ENCODE measurements at places on chromosomes 13 and 19.

DNA sequence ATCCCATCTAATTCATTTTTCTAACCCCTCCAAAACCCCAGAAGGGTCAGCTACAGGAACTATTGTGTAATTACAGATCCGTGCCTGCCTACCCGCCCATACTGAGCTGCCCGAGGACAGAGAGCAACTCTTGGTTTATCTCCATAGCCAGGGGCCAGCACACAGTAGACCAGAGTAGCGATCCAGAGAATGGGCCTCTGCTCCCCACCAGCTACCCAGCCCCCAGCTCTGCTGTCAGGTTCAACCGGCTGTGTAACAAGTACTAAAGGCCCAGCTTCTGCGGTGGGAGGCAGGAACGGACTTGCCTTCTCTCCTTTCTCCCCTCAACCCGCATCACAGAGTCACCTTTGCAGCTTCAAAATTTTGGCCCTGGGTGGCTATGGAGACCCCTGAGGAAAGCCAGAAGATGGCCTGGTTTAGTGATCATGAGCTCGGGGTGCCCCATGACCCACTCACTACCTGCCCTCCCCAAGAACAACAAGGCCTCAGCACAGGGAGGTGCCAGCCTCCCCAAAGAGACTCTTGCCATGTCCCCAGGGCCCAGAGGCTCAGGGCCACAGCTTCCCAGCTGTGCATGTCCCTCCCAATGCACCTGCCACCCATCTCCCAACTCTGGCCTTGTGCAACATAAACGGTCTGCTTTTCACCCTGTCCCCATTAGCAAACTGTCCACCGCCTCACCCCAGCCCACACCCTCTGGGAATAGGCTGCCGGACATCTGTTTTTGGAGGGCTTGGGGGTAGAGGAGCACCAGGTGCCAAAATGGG is 5.7 kb downstream of the CALM3 start:
- DNase-seq, result no peak

GRCh38 chr19:44694184-44694579 is 4.8 kb upstream of the CEACAM16 start:
- DNase-seq, result no peak

DNA sequence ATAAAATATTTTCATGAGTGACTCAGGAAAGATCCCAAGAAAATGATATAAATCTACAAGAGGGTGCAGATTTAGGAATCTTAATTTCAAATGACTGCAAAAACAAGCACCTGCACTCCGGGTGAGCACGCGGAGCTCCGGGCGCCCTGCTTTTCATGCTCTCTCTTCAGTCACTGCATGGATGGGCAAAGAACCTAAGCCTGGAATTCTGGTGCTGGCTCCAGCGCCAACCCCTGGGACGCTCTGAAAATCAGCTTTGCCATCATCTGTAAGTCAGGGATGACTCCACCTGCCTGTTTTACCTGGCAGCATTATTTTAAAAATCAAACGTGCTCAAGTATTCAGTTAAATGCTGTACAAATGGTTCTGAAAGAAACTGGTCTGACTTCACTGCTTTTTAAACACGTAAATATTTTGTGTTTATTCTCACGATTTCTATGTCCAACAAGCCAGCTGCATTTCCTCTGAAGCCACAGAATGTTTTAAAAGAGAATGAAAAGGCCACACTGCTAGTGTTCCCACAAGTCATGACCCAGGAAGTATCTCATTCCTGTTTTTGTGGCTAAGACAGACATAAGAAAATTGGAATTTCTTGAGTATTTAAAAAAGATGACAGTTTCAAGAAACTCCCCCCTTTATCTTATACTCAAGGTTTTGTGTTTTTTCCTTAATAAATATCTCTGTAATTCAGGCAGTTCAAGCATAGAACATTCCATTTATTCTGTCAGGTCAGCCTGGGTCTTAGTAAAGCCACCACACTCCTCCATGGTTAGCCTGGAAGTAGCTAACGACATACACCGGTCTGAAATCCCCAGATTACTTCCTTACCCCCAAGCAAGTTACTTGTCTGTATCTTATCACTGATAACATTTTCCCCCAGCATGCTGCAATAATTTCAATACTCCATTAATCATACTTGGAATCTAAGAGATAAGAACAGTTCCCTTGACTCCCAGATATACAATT is 81.1 kb downstream of the COL4A1 start:
- DNase-seq, result no peak

GRCh38 chr13:110506396-110506795 is 55.1 kb downstream of the RAB20 start:
- no peak for DNase-seq

DNA sequence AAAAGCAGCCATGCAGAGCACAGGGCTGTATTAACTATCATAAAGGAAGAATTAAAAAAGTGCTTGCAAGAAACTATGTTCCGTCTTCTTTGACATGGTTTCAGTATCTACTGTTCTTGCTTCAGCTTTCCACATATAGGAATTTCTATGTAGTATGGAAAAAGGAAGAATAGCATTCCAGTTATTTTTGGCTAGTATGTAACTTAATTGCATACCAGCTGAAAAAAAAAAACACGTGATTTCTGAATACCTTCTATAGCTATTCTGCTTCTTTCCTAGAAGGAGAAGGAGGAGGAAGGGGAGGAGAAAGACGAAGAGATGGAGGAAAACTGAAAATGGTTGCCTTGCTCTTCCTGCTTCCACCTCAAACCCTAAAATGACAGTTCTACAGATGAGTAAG is 619.0 kb downstream of the KCTD12 start:
- DNase-seq, result no peak

GRCh38 chr19:15220833-15221232 is 11.4 kb downstream of the EPHX3 start:
- no peak for DNase-seq

DNA sequence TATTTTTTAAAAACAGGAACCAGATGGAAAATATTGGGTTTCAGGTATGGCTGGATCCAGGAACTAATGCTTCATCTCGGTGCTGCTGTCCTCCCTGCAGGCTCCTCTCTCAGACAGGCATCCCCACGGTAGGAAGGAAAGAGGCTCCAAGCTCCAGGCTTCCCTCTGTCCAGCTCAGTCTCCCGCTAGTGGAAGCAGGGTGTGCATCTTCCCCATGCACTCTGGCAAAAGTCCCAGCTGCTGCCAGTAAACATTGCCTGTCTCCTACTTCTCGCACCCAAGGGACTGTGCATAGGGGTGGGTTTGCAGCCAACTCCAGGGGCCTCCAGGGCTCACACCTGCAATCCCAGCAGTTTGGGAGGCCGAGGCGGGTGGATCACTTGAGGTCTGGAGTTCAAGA is 29.2 kb downstream of the IL12RB1 start:
- DNase-seq, result no peak

- no peak for DNase-seq
Observed at GRCh38 chr19:18513868-18514267, 8.0 kb downstream of the ELL start.

Measured in stimulated activated CD8-positive, alpha-beta memory T cell treated with anti-CD3 and anti-CD28 coated beads, Interleukin-4, amount 100 ng/mL, for 1 hour (primary cell).